ENCODE measurements at places on chromosomes 4 and X.

DNA sequence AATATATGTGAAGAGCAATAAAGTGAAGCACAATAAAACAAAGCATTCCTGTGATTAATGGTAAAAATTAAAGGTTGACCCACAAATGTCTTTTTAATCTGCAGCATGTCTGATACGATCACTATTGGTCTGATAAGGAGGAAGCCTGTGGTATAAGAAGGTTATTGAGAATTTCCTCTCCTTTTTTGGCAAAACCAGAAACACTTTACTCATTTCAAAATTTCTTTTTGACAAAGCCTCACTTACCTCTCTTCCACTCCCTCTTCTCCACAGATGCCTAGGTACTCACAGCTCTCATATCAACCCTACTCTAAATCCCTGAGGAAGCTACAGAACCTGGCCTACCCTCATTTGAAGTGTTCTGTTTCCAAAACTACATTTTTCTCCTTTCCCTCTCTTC lies 56.1 kb downstream of the TSPAN5 start:
- DNase-seq, result no peak

GRCh38 chr4:14924812-14925344 lies 77.4 kb upstream of the CPEB2 start:
- no peak for DNase-seq

DNA sequence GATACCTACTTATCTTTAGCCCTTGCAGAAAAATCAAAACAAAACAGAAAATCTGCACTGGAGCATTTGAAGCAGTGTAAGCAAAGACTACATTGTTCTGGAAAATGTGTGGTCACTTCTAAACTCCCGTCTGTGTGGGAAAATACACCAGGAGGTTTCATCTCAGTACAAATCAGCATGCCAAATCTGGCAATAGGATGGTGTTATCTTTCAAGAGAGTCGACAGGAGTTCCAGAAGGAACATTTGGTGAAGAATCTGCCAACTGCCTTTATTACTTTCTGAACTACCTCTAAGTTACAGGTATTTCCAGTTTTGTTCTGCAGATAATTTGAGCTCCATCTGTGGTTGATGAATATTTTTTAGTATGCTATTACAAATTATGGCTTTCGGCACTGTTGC lies 1348.0 kb downstream of the RAPGEF2 start:
- DNase-seq, result no peak

DNA sequence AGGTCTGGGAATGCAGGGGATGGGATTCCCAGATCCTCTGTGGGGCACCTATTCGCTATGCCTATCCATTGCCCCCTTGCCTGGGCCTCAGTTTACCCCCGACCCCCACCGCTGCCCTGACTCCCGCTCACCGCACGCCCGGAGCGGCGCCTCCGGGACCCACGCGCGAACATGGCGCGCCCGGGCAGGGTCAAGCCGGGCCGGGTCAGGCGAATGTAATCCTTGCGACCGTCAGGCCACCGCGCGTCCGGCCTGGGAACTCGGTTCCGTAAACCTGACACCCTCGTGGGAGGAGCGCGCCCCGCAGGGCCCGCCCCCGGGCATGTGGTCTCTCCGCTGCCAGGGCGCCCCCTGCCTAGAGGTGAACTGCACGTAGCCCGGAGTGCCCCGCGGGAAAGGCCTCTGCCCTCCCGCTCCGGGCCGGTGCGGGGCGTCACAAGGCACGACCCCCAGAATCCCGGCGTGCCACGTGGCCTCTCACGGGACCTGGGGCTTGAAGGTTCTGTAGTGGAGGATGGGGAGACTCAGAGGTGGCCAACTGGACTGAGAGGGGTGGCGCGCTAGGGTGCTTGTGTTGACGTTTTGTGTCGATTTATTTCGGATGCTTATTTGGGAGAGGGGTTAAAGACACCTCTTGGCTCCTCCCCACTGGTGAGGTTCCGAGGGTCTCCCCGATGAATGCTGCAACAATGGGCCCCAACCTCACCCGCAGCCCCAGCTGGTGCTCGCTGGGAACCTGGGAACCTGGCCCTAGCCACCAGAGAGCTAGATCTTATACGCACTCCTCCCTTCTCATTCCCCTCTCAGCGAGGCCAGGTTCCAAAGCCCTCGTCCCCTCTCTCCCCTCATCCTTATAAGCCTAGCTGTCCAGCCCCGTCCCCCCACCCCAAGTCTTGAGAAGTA lies at the start of gene PRICKLE3:
Gene PRICKLE3, minus strand, starts transcription at position 249 of the 903 bp plus-strand sequence. Its CDS starts 76 bp downstream, at position 173.
- DNase-seq, result no peak

- DNase-seq, result no peak
Measured at GRCh38 chr4:165548702-165549101, 169.9 kb downstream of the CPE start.

Data from NCI-H187 (cell line).